ENCODE measurements at places on chromosomes 7 and 10. TPM values are rescaled to one million over a fixed set of nuclear protein-coding genes. Genes with fewer than 3 reads are reported as not detected.

The GNAT3 gene
- not detected for total RNA-seq

GRCh38 chr7:144786522-144786921, 49.3 kb downstream of the TPK1 start:
- no peak for DNase-seq

The HOXA10 gene
- 0.81 TPM for total RNA-seq

The KIF5B gene
- total RNA-seq = 148 TPM

DNA sequence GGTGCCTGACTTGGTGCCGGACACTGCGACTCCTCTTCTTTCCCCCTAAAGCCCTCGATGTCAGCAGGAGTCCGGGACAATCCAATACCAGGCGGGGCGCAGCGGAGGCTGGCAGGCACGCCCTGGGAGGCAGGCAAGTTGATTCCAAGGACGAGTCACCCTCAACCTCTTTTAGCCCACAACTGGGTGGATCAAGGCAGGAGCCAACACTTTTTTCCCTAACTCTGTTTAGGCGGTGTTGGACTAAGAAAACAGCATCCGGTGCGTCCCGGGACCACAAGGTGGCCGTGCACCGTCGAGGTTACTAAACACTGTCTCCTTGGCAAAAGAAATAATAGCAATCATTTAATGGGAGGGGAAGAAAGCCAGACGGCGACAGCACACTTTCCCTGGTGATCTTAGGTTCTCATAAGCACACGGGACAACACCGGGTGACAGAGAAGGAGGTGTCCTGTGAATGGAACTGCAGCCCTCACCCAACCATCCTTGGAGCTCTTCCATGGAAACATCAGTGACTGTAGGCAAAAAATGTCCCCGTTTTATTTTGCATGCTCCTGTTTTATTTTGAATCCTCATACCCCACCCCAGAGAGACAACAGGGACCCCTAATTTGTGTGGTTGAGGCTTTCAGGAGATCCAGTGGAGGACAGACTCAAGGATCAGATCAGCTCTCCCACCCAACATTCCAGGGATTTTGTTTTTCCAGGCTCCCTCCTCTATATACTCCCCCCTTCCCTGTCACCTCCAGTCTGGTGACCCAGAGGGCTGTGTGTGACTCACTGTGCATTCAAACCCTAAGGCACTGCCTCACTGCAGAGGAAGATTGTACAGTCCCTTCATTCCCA, 1.3 kb upstream of the CALCR start:
- DNase-seq = no peak

GRCh38 chr10:101155896-101156295, 24.8 kb downstream of the TLX1 start:
- no peak for DNase-seq

The CUTC gene
- total RNA-seq = 13.8 TPM

The DLG5 gene
- total RNA-seq = 36.4 TPM

DNA sequence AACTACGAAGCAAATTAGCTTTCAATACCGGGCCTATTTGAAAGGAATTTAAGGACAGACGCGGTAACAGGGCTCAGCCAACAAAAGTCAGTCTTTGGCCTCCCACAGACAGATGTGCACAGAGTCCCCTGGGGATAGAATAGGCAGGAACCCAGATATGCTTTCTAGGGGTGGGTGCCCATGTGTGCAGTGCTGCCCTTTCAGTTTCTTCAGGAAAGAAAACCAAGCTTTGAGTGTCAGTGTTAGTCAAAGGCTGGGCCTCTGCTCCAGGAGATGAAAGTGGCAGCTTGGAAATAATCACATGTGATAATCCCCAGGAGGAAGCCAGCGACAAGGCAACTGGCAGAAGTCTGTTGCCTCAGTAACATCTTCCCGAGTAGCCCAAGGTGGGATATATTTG, 43.8 kb upstream of the CSTF2T start:
- DNase-seq = no peak

The GPR15LG gene
- total RNA-seq = not detected

GRCh38 chr10:112531421-112531820, 84.4 kb downstream of the VTI1A start:
- DNase-seq = no peak

The IL15RA gene
- 34.4 TPM for total RNA-seq

All from thoracic aorta (tissue), 2 donors.